ENCODE measurements at places on chromosomes 7 and 10.

DNA sequence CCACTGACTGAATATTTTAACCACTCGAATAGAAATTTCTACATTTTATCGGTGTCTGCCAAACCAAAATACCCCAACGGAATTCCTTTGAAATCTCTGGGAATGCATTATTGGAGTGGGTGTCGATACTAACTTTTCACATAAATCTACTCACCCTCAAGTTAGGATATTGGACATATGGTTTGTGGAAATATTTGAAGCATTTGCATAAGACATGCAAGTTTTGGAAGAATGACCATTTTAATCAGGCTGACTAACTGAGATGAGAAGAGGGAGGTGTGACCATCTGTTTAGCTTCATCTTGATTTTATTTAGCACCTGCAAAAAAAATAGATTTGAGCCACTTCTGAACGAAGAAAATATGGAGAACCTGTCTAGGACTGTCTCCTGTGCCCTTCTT, 61.2 kb downstream of the KLF6 start:
- DNase-seq = no peak

DNA sequence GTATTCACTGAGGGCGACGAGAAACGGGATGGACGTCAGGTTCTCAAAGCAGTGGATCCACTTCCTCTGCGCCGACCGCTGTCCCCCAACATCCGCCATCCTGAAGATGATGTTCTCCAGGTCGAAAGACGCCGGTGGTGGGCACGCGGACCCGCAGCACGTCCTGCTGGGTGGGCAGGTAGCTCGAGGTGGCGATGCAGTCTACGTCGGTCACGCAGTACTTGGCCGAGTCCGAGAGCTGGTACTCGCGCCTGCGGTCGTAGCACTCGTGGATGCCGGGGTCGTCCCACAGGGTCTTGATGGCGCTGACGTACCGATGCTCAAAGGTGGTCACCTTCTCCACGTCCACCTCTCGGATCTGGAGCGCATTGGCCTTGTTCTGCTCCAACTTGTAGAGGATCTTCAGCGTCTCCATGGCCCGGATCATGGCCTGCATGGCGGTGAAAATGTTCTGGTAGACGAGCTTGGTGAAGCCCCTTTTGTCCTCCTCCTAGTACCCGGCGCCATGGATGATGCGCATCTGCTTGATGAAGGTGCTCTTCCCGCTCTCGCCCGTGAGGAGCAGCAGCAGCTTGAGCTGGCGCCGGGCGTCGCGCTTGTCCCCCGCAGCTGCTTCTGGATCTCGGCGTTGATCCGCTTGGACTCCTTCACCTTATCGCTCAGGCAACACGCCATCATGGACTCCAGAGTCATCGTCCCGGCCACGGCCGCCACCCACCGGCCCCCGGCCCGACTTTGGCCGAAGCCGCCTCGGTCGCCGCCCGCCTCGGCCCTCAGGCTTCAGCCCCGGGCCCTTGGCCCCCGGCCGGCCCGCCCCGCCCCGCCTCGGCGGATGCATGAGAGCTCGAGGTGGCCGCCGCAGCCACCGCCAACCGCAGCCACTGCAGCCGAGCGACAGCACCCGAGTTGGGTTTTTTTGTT, 122.9 kb upstream of the KCTD7 start:
- no peak for DNase-seq

- DNase-seq = no peak
These were observed 19.1 kb upstream of the GIMAP2 start for GRCh38 chr7:150666412-150666811.

GRCh38 chr7:141043616-141044015, 28.9 kb upstream of the MRPS33 start:
- DNase-seq = no peak

GRCh38 chr7:50209461-50210135, 94.9 kb upstream of the IKZF1 start:
- no peak for DNase-seq

DNA sequence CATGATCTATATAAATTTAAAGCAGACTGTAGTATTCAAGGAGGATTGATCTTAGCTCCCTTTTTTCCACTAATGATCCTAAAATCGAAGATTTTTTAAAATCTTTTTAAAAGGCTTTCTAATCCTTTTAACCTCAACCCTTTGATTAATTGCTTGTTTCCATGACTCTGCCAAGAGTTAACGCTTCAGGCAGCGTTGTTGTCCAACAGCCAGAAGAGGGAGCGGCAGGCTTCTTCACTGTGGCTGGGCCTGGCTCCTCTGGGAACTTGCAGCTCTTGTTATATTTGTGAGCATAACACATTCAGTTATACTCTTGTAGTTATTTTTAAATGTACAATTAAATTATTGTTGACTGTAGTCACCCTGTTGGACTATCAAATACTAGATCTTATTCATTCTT, 26.3 kb downstream of the CRCP start:
- DNase-seq = no peak

GRCh38 chr10:15122477-15123030, 25.4 kb downstream of the RPP38 start:
- no peak for DNase-seq

DNA sequence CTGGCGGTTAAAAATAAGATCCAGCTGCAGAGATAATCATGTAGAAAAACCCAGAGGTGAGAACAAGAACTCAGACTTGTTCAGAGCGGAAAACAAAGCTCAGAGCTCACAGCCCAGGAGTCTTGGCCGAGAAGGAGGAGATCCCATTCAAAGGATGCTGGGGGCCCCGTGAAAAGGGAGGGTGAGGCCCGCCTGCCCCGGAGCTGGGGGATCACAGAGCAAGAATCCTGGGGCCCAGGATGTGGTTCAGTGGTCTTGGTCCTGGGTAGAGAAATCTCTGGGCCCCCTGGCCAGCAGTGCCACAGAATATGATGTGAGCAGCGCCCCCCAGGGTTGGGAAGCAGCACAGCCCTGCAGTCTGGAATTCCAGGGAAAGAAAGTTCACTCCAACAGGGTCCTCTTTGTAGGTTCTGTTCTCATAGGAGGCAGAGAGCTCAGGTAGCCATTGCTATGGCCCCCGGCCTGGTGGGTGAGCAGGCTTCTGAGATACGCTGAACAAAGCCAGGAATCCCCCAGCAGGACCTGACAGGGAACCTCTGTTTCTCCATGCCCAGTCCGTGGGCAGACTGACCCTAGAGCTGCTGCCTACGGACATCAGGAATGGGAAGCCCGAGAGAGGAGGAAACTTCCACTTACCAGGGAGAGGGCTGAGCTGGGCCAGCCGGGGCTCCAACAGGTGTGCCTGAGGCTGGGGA, 77.7 kb upstream of the GNA12 start:
- DNase-seq = no peak

DNA sequence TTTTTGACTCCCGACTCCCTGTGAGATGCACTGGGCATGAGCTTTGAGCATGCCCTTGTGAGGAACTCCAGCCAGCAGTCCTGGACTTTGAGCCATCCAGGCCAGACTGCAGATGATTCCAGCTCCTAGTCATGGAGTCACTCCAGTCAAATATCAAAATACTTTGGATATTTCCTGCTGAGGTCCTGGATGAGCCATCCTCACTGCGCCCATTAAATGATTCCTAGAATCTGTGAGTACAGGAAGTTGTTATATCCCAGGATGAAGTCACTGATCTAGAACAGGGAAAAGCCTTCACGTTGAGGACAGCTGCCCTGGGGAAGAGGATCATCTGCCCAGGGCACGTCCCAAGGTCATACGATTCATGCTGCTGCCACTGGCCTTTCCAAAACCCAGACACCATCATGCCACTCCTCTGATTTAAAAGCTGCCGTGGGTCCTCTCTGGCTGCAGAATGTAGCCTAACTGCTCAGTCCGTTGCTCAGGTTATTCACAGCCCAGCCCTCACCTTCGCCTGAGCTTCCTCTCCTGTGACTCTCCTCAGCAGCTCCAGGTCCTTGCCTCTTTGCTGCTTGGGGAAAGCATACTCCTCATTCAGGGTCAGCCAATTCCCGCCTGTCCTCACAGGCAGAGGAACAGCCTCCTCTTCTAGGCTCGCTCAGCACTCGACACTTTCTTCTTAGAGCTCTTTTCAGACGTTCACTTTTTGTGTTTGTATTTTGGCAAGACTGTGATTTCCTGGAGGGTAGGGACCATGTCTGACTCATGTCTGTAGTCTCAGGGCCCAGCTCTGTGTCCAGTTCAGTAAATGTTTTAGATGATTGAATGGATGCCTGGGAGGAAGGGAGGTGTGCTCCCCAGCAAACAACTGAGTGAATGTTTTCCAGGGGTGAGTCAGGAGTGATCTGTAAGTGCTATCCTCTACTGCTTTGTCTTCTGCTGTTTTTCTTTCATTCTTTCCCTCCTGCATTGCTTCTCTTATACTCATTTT, 157.8 kb downstream of the SNX10 start:
- no peak for DNase-seq

- no peak for DNase-seq
These were observed 206.3 kb upstream of the TCERG1L start for GRCh38 chr10:131517781-131518180.

- no peak for DNase-seq
These were observed 286.8 kb downstream of the RPS24 start for GRCh38 chr10:78320506-78320905.

GRCh38 chr10:49207936-49208487, 19.8 kb upstream of the TMEM273 start:
- DNase-seq = no peak

- no peak for DNase-seq
These were observed 35.3 kb downstream of the DIP2C start for GRCh38 chr10:653991-654646.

DNA sequence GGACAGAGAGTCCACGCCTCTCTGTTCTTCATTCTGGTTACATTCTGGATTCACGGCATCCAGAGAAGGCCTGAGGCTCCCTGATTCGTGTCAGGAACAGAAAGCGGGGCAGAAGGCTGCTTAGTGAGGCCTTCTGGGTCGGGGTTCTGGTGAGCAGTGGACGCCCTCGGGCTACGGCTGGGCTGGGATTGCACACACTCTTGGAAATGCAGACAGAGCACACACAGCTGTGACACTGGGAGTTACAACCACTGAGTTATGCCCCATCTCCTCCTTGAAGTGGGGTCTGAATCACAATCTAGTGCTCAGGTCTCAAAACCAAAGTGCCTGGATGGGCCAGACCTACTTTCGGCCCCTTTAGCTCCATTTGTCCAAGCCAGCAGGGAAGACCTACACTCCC, 156.9 kb upstream of the GDF10 start:
- DNase-seq = no peak

DNA sequence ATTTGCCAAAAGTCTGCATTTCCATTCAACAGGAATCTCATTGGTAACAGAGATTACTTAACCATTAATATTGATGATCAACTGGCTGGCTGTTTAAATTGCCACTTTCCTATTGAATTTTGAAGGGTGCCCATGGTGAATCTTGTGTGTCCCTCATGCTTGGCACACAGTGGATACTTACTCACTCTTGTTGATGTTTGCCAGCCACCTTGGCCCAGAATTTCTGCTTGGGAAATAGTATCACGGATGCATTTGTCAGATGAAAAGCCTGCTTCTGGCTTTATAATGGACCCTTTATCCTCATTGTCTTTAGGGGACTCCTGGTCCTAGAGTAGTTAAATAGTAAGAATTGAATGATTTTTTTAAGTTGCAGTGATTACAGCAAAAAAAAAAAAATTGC, 52.0 kb downstream of the MMRN2 start:
- DNase-seq = no peak

DNA sequence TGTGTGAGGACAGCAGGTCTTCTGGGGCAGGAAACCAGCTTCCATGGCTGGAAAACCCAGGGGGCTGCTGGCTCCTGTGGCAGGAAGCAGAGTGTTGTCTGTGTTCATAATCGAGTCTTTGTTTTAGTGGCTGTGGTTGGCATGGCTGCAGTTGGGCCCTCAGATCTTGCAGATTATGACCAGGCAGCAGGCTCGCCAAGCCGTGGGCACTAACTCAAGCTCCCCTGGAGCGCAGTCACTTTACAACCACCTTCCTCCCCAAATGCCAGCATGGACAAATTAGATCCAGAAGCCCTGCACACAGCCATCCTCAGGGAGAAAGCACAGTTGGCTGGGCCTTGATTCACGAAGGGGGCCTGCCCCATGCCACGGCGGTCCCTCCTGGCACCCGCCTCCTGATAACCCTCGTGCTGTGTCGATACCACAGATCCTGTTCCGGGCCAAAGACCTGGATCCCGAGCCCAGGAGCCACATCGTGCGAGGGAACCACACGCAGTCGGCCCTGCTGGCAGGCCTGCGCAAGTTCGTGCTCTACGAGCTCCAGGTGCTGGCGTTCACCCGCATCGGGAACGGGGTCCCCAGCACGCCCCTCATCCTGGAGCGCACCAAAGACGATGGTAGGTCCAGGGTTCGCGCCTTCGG, 552.5 kb upstream of the FOXK1 start:
- DNase-seq = no peak

DNA sequence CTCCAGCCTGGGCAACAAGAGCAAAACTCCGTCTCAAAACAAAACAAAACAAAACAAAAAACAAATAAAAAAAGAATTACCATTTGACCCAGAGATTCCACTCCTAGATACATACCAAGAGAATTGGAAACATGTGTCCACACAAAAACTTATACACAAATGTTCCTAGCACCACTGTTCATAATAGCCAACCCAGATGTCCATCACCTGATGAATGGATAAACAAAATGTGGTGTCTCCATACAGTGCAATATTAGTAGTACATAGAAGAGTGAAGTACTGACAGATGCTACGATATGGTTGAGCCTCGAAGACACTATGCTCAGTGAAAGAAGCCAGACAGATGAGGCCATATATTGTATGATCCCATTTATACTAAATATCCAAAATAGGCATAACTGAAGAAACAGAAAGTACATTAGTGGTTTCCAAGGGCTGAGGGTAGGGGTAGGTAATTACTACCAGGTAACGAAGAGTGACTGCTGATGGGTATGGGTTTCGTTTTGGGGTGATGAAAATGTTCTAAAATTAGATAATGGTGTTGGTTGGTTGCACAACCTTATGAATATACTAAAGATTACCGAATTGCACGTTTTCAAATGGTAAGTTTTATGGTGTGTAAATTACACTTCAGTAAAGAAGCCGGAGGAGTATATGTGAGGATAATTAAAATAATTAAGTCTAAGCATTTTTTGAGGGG, 20.0 kb downstream of the MYO1G start:
- DNase-seq = no peak

GRCh38 chr10:74824900-74825370, 1.5 kb upstream of the KAT6B start:
- no peak for DNase-seq

- DNase-seq = no peak
These were observed 9.8 kb downstream of the NKX6-2 start for GRCh38 chr10:132776186-132776585.

DNA sequence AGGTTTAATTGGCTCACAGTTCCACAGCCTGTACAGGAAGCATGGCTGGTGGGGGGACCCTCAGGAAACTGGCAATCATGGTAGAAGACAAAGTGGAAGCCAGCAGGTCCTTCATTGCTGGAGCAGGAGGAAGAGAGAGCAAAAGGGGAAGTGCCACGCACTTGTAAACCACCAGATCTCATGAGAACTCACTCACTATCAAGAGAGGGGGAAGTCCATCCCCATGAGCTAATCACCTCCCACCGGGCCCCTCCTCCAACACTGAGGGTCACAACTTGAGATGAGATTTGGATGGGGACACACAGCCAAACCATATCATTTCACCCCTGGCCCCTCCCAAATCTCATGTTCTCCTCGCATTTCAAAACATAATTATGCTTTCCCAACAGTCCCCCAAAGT, 171.9 kb upstream of the CACNA2D1 start:
- peak; percentile 43 for DNase-seq

GRCh38 chr10:42989481-42989921, 87.4 kb upstream of the RET start:
- no peak for DNase-seq

- no peak for DNase-seq
These were observed 441 bp downstream of the FZD8 start for GRCh38 chr10:35641676-35642034.

GRCh38 chr7:77328669-77329068, 87.5 kb downstream of the GSAP start:
- DNase-seq = no peak

Measured in KG1 (cell line).